Brain microvascular endothelial cell (primary cell): ENCODE measurements at places on chromosomes 1 and 21.

DNA sequence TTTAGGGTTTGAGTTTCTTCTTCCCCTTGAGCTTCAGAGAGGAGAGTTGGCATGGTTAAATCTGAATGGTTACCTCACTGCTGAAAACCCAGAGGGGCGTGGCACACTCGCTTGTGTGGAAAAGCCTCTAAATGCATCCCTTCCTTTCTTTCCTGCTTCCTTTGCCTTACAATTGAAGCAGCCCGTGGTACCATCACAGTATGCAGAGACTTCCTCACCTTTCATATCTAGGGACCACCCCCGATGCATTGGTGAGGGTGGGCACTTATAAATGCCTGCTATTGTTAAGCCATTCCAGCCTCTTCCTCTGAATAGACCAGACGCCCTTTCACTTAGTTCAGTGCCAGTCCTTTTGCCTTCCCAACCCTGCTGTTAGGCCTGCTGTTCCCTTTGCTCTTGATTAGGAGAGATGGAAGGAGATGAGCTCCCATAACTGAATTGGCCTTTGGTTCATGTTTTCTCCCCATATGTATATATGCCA lies 21.9 kb upstream of the LAX1 start:
- no peak for DNase-seq

DNA sequence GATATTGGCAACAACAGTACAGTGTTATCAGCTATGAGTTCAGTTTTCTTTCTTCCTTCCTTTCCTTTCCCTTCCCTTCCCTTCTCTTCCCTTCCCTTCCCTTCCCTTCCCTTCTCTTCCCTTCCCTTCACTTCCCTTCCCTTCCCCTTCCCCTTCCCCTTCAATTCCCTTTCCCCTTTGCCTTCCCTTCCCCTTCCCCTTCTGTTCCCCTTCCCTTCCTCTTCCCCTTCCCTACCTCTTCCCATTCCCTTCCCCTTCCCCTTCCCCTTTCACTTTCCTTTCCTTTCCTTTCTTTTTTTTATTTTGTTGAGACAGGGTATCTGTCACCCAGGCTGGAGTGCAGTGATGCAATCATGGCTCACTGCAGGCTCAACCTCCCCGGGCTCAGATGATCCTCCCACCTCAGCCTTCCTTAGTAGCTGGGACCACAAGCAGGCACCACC lies 72.3 kb upstream of the CAPZB start:
- no peak for DNase-seq

DNA sequence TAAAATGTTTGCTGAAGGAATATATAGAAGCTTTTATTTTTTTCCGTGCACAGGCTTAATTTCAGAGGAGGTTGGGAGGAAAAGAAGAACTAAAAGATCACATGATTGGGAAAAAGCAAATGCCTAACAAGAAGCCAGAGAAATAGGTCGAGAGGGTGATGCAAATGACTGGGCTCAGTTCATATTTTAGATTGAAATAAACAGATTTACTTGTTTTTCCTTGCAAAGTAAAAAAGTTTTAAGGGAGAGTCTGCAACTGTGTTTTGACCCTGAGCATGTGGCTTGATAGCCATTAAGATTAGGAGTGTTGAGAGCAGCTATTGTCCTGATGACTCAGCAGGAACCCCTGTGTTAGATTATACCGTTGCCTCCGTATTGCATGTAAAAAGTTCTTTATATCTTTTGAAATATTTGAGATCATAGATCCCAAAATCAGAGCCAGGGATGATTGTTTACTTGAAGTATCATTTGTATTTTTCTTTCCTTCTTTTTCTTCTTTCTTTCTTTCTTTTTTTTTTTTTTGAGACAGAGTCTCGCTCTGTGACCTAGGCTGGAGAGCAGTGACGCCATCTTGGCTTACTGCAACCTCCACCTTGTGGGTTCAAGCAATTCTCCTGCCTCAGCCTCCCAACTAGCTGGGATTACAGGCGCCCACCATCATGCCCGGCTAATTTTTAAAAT lies 20.2 kb downstream of the CLIC4 start:
- peak; percentile 49 for DNase-seq

DNA sequence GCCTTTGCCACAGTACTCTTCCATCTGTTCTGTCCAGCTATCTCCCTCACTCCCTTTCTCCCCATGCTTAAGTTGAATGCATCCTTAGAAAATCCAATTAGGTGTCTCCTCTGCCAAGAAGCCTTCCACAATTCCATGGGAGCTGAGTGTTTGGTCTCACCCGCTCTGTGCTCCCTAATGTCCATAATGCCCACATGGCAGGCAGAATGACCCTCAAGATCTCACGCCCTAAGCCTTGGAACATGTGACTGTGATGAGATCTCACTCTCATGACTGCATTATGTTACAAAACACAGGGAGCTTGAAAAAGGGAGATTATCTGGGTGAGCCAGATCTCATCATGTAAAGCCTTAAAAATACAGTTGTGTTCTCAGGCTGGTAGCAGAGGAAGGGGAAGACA lies 229.4 kb downstream of the OMA1 start:
- DNase-seq = no peak

DNA sequence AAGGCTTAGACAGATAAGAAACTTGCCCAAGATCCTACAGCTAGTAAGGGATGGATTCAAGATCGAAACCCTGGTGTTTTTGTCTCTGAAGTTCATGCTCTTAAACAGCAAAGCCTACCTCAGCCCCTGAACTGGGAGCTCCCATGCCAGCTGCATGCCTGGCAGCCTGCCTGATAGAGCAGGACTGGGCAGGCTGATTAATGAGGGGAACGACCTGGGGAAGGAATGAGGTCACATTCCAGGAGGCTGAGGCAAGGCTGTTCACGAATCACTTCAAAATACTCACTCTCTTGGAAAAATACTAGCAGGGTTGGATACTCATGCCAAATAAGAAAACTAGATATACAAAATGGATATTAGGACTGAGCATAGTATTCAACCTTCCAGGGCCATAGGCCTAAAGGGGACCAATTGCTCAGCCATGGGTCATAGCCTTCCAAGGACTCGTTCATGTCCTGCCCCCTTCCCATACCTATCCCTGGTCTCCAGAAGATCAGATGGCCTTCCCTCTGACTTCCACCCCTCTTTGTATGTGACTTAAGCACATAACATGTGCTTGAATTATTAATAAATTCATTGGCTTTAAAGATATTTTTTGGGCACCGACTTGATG lies 15.6 kb upstream of the TACSTD2 start:
- DNase-seq = peak; percentile 65

DNA sequence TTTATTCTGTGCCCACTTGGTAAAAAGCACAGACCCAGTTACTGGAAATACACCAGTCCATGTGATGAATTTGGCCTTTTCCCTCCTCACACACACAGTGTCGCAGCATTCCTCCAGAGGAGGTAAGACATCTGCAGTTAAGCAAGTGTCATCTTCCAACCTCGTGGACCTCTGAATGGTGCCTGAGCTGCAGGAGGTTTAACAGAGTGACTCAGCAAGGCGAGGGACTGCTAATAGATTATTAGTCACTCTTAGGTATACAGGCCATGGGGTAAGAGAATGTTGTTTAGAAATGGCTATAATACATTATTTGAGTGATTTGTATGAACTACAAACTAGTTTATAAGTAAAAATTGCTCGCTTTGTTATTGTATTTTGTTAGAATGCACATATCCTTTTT lies 8.6 kb upstream of the LRRC8B start:
- DNase-seq = peak; percentile 73

- DNase-seq = no peak
Observed at GRCh38 chr1:11657654-11658053, 3.0 kb downstream of the FBXO44 start.

DNA sequence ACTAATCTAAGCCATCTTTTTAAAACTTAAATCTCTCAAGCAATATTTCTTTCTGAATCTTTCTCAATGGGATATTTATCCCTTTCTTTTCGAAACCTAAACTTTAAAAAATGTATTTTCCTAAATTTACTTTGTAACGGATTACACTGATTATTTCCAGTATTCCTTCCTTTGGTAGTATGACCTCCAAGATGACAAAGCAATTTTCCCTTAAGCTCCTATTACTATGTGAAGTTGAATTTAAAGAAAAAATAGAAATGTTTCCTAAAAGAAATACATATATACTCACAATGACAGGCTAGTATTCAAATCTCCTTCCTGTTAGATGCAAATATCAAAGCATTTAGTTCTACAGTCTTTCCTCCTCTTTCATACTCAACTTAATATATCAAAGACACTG lies 15.8 kb downstream of the SCAF4 start:
- no peak for DNase-seq

- DNase-seq = peak; percentile 38
Observed at GRCh38 chr1:60066001-60066400, 7.6 kb downstream of the C1orf87 start.

- no peak for DNase-seq
Observed at GRCh38 chr1:25936947-25937346, 30.7 kb upstream of the STMN1 start.

DNA sequence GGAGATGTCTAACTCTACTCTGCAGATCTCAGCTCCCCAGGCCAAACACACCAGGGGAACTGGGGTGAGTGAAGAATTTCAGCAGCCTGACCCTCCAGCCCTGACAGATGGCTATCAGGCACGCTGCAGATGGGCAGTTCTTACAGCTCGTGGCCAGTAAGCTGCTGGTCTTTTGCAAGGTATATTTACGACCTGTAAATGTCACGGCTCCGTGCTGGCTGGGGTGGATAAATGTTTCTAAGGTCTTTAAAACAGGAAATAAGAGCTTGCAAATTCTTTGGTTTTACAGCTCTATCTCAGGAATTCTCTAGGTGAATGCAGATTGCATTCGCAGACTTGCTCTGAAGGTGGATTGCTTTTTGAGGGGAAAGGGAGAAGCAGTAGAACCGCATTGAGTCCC lies 10.1 kb downstream of the DOP1B start:
- DNase-seq = no peak

- DNase-seq = no peak
Observed at GRCh38 chr1:65434760-65435159, 14.3 kb downstream of the LEPR start.

DNA sequence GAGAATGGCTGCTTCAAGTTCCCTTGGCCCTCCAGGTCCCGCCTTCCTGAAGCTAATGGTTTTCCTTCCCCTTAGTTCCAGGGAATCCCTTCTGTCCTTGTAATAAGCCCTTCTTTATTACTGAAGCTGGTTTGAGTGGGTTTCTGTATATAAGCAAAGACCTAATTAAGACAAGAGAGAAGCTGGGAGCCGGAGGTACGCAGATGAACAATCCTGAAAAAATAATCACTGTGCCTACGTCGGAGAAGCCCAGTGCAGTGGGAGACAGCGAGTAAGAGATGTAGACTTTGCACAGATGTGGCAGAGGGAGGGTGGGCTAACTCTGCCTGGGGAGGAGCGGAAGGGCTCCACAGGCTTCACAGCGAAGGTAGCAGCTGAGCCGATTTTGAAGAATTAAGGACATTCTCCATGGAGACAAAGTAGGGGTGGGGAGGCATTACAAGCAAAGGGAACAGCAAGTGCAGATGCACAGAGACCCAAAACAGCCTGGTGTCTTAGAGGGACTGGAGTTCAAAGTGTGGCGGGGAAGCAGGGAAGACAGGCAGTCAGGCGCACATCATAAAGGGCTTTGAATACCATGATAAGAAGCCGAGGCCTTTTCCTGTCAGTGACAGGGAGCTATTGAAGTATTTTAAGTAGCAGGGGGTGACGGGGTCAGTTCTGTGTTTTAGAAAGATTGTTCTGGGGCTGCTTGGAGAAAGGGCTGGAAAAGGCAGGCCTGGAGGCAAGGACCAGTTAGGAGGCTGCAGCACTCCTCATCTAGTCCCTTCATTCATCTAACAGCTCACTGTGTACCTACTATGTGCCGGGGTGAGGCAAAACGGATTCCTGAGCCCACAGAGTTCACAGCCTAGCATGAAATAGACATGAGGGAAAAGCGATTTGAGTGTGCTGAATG lies 6.5 kb downstream of the RIMS3 start:
- no peak for DNase-seq

DNA sequence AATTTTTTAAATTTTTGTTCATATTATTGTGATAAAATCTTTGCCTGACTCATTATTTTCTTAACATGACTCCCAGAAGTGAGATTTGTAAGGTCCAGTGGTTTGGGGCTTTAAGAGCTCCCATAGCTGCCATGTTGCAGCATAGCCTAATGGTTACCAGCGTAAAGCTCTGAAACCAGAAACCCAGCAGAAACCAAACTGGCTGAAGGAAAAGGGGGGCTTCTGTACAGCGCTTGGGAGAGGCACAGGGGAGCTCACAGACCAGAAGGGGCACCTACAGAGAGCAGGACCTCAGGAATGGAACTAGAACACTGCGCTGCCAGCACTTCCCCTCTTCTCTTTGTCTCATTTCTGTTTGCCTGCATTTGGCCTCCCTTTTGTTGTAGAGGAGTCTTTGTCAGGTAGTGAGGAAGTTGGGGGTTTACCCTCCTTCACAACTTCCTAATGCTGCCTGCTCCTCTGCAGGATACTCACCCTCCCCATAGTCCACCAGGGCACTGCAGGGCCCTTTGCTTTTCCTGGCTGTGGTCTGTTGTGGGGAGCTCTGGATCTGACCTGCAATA lies 2.6 kb upstream of the PYCR2 start:
- DNase-seq = peak; percentile 37

GRCh38 chr1:202113690-202114300 lies 8.9 kb upstream of the GPR37L1 start:
- no peak for DNase-seq

DNA sequence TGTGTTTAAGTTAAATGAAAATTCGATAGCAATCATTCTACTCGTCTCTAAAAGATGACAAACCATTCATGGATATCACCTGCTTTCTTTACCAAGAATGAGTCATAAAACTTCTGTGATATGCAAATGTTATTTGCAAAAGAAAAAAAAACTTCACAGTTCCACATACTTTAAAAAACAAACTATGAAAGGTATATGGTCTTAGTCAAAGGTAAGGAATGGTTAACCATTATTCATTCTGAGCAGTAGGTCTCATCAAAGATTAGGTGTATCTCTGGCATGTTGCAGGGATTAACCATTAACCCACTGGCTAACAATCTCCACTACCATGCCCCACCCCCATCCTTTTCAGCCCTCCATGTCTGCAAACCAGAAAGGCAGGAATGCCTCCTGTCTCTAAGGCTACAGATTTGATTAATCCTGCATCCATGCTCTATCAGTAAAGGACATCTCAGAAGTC lies 44.4 kb downstream of the PTPN14 start:
- DNase-seq = no peak

DNA sequence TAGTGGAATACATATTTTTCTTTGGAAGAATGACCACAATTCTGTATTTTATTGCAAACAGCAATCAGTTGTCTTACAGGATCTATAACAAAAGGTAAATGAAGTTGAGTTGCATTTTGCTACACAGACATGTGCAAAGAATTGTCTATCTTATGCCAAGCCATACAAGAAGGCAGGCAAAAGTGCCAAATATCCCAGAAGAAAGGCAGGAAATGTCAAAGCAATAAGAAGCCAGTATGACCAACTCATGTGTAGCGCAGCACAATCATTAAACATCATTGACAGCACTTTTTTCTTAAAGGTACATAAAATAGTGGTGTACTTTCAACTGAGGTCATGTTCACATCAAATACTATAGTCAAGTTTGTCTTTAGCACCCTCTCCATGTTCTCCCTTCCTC lies 42.7 kb downstream of the NIBAN1 start:
- no peak for DNase-seq
